ENCODE measurements at places on chromosomes 7 and 10. TPM values are rescaled to one million over a fixed set of nuclear protein-coding genes. Genes with fewer than 3 reads are reported as not detected.

Gene NOBOX
- polyA plus RNA-seq, result not detected

Gene CCDC3
- polyA plus RNA-seq, result 4.7 TPM

Gene CDH23
- 2.0 TPM for polyA plus RNA-seq

Gene PPP1R9A
- 0.80 TPM for polyA plus RNA-seq

Gene ACSM6
- polyA plus RNA-seq, result not detected

Gene GNGT1
- polyA plus RNA-seq, result not detected

Gene MSS51
- polyA plus RNA-seq, result 5.3 TPM

Gene WNT2
- 0.74 TPM for polyA plus RNA-seq

Gene MOSPD3
- polyA plus RNA-seq, result 13.9 TPM

Gene TMEM229A
- 0.06 TPM for polyA plus RNA-seq

Gene SHOC2
- 24.5 TPM for polyA plus RNA-seq

GRCh38 chr10:35906155-35906554 is 264.1 kb upstream of the FZD8 start:
- no peaks in the 10 kb centered on the region for H3K27me3 ChIP-seq
- DNase-seq, result no peak
- no peak overlapping the region for H3K27ac ChIP-seq
- no peak overlapping the region for H3K4me3 ChIP-seq
- H3K36me3 ChIP-seq, result no peaks in the 10 kb centered on the region

- no peaks in the 10 kb centered on the region for H3K27me3 ChIP-seq
- no peak for DNase-seq
- H3K4me1 ChIP-seq, result peaks cover 70% of the 10 kb centered on the region
- H3K27ac ChIP-seq, result peak overlapping the region; percentile 83
Observed at GRCh38 chr7:33050535-33051318, 11.8 kb downstream of the NT5C3A start.

DNA sequence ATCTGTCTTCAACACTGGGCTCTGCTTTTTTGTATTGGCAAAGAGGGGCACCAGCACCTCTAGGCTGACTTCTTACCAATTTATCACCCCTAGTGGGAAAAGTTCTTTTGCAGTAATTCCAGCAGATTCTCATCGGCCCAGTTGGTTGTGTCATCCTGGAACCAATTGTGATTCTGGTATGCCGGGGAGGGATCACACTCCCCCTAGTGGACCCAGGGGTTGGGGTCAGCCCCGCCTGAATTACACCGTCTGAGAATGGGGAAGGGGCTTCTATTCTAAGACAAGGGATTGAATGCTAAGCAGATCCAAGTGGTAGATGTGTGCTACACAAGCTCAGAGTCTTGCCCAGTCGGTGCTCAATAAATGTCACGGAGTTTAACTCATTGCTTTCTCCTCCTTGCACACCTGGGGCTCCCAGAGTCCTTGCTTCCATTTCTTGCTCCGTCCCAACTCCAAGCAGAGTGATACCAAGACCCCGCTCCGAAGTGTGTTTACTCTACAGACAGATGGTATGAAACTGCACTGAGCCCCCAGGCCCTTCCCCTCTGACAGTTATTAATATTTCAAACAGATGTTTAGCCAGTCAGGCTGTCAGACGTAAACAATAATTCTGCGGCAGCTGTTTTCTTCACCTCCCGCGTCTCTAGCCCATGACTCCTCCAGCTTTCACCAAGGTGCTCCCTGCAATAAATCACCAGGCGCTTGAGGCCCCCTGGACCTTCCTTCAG is 71.9 kb downstream of the C10orf105 start:
- no peak overlapping the region for H3K27ac ChIP-seq
- H3K4me3 ChIP-seq, result no peak overlapping the region
- no peak for DNase-seq
- no peaks in the 10 kb centered on the region for H3K4me1 ChIP-seq
- no peaks in the 10 kb centered on the region for H3K27me3 ChIP-seq

DNA sequence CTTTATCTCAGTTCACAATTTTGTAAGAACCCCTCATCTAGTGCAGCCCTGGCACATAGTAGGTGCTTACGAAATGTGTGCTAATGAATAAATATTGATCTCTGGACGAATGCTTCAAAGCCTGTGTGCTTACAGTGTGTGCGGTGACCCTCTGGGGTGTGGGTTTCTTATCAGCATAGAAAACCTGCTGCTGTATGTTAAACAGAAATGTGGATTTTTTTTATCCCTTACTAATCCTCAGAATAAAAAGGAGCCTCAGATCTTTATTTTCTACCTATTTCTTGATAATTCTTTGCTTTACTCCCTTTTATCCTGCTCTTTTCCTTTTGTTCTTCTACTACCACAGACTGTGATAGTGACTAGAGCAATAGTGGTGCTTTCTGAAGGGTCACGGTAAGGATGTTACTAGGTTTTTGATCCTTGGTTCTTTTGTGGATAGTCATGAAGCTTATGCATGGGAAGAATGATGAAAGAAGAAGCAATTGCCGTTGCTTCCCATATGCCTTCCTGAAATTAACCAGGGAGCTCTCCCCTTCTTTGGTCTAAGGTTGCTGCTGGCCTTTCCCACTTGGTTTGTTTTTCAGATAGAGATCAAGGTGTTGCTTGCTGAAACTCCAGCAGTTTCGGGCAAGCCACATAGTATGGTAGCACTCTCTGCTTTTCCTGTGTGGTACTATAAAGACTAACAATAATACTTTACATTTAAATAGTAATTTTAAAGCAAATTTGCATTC is 44.7 kb downstream of the SPAG6 start:
- no peak for DNase-seq
- H3K27ac ChIP-seq, result no peak overlapping the region
- no peaks in the 10 kb centered on the region for H3K4me1 ChIP-seq
- H3K36me3 ChIP-seq, result no peaks in the 10 kb centered on the region
- H3K4me3 ChIP-seq, result no peak overlapping the region

DNA sequence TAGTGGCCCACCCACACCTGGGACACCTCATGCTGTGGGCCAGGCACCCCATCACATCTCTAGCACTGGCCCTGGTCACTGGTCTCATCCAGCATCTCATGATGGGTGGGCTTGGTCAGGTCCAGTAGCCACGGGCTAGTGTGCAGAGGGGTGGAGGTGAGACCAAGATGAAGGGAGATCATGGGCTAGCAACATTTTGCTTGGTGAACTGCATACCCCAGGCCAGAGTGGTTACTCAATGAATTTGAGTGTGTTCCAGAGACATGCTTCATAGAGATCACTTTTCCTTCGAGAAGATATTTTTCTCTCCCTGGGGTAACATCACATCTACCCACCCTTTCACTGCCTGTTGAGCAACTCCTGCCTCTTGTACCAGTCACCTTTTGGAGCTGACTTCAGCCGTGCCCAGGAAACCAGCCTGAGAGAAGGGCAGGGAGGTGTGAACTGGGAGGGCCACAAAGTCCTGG is 44.2 kb downstream of the MINDY4 start:
- H3K27me3 ChIP-seq, result no peaks in the 10 kb centered on the region
- no peak overlapping the region for H3K27ac ChIP-seq

GRCh38 chr7:945556-946255 is 8.8 kb downstream of the ADAP1 start:
- no peak overlapping the region for H3K4me3 ChIP-seq
- H3K27ac ChIP-seq, result no peak overlapping the region
- peak; percentile 74 for DNase-seq
- no peaks in the 10 kb centered on the region for H3K36me3 ChIP-seq

DNA sequence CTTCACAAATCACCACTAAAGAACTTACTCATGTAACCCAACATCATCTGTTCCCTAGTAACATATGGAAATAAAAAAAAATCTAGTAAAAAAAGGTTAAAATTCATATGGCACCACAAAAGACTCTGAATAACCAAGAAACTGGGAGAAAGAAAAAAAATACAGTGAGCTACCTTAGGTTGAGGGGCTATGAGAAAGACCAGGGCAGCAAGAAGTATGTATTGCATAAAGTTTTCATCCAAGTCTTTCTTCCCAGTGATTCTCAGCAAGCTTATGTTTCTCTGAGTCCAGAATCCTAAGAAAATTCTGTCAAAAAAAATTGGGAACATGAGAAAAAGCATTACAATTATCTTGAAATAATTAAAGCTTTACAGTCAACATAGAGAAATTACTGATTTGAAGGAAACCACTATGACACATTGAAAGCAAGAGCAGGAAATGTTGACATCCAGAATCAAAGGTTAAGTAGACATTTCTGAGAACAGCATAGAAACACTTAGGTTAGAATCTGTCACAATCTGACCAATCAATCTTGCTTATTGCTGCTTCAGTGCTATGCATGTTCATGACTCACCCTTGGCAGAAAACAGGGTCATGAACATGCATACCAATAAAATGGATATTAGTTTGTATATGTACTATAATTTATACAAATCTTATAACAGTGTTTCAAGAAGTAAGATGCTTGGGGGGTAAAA is 494.0 kb upstream of the POT1 start:
- DNase-seq, result no peak
- H3K27me3 ChIP-seq, result no peaks in the 10 kb centered on the region
- no peak overlapping the region for H3K4me3 ChIP-seq
- H3K27ac ChIP-seq, result no peak overlapping the region

GRCh38 chr7:45143616-45144015 is 14.0 kb upstream of the RAMP3 start:
- H3K4me3 ChIP-seq, result no peak overlapping the region
- no peaks in the 10 kb centered on the region for H3K36me3 ChIP-seq
- no peaks in the 10 kb centered on the region for H3K4me1 ChIP-seq
- H3K27me3 ChIP-seq, result no peaks in the 10 kb centered on the region

GRCh38 chr7:8305625-8306388 is 43.8 kb upstream of the ICA1 start:
- no peak overlapping the region for H3K27ac ChIP-seq
- no peaks in the 10 kb centered on the region for H3K4me1 ChIP-seq
- H3K4me3 ChIP-seq, result no peak overlapping the region
- no peaks in the 10 kb centered on the region for H3K36me3 ChIP-seq

GRCh38 chr7:112101201-112101846 is 104.9 kb downstream of the DOCK4 start:
- no peak overlapping the region for H3K4me3 ChIP-seq
- no peaks in the 10 kb centered on the region for H3K4me1 ChIP-seq
- H3K27me3 ChIP-seq, result no peaks in the 10 kb centered on the region
- no peaks in the 10 kb centered on the region for H3K36me3 ChIP-seq

DNA sequence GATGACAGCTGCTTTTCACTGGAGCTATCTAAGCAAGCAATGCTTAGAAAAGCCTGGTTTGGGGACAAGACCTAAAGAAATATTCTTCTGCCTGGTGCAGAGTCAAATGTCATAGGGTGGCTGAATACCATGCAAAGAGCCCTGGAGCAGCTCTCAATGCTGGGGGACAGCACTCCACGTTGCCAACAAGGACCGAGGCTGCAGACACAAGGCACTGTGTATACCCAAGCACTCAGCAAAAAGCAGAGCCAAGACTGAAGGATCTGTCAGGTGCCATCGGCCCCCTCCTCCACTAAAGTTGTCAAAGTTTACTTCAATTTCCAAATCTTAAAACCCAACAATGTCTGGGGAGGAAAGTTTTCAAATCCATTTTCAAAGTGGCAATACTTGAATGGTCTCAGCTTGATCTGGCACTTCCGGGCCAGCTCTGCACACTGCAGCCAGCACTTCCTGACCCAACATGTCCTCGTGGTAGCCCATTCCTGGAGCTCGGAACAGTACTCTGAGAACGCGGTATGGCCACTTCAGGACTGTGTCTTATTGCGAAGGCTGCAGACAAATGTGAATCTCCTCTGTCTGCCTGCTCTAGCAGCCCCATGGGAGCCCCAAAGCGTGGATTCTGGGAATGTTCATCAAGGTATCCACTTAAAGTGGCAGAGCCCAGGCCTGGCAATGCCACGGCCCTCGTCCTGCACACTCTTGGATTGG is 191.8 kb downstream of the TNS3 start:
- H3K27me3 ChIP-seq, result no peaks in the 10 kb centered on the region
- H3K4me1 ChIP-seq, result no peaks in the 10 kb centered on the region
- no peak overlapping the region for H3K4me3 ChIP-seq
- no peak for DNase-seq
- H3K27ac ChIP-seq, result no peak overlapping the region

DNA sequence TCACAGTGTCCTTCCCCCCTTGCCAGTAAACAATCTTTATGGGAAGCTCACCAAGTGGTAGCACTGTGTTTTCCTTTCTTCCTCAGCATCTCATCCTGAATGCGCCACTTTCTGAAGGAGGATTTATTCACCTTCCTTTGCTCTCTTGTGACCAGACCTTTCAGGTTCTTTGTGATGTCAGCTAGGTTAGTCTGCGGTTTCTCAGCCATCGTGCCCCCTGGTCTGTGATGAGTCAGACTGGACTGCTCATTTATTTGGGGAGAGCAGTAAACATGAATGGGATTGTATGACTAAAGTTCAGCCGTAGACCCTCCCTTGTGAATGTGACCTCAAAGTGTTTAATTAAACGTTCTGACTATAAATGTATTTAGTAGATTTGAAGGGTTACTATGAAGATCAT is 235.1 kb upstream of the CELF2 start:
- H3K27ac ChIP-seq, result no peak overlapping the region
- no peaks in the 10 kb centered on the region for H3K4me1 ChIP-seq
- no peaks in the 10 kb centered on the region for H3K27me3 ChIP-seq
- no peak for DNase-seq
- H3K36me3 ChIP-seq, result no peaks in the 10 kb centered on the region

- H3K36me3 ChIP-seq, result no peaks in the 10 kb centered on the region
- peaks cover 76% of the 10 kb centered on the region for H3K4me1 ChIP-seq
- no peak overlapping the region for H3K4me3 ChIP-seq
- no peak overlapping the region for H3K27ac ChIP-seq
- no peak for DNase-seq
Observed at GRCh38 chr7:102291056-102291915, 4.6 kb downstream of the SH2B2 start.

- DNase-seq, result no peak
- no peak overlapping the region for H3K27ac ChIP-seq
- no peaks in the 10 kb centered on the region for H3K27me3 ChIP-seq
- H3K4me1 ChIP-seq, result peaks cover 18% of the 10 kb centered on the region
- no peaks in the 10 kb centered on the region for H3K36me3 ChIP-seq
- no peak overlapping the region for H3K4me3 ChIP-seq
Observed at GRCh38 chr7:69739931-69740431, 141.7 kb downstream of the AUTS2 start.

DNA sequence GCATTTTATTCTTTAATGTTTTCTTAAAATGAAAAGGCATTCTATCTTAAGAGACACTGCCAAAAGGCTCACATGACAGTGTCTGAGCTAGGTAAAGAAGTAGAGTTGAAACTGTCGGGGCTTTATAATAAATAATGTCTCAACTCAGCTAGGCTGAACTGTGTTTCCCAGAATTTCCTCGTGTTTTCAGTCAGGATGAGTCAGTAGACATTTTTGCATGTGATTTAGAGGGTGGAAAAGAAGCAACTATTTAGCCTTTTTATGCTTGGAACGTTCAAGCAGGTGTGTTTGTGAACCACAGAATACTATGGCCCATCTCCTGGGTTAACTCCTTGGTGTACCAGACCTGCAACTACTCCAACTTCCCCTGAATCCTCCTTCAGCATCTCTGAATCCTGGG is 23.4 kb upstream of the LIPA start:
- no peak overlapping the region for H3K27ac ChIP-seq
- H3K4me1 ChIP-seq, result no peaks in the 10 kb centered on the region
- H3K36me3 ChIP-seq, result no peaks in the 10 kb centered on the region
- DNase-seq, result no peak
- no peaks in the 10 kb centered on the region for H3K27me3 ChIP-seq
